Stimulated activated CD4-positive, alpha-beta T cell treated with anti-CD3 and anti-CD28 coated beads, Interleukin-2, amount 100 ng/mL, for 24 hours (primary cell): ENCODE measurements at places on chromosomes 16 and 17.

GRCh38 chr17:17691468-17692263, 10.4 kb downstream of the RAI1 start:
- no peak for DNase-seq

DNA sequence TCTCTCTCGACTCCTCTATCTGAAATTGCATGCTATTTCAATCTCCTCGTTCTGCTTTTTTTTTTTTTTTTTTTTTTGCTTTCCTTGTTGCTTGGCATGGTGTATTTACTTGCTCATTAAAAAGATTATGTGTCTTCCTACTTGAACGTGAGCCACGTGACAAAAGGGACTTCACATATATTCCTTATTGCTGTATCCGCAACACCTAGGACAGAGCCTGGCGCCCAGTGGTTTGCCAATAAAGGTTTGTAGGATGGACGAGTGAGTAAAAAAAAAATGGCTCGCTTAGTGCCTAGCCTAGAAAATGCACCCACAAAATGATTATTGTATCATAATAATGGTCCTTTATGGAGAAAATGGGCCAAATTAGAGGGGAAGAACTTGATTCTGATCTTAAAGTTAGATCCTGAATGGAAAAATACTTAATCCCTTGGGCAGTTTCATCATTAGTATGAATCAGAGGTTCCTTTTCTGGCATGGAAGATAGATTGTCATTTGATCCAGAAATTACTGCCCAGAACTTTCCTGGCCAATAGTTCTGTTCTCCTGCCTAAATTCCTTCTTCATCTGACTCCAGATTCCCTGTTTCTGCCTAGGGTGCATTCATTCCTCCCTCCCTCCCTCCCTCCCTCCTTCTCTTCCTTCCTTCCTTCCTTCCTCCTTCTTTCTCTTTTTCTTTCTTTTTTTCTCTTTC, 13.6 kb upstream of the TMEM220 start:
- DNase-seq: no peak

DNA sequence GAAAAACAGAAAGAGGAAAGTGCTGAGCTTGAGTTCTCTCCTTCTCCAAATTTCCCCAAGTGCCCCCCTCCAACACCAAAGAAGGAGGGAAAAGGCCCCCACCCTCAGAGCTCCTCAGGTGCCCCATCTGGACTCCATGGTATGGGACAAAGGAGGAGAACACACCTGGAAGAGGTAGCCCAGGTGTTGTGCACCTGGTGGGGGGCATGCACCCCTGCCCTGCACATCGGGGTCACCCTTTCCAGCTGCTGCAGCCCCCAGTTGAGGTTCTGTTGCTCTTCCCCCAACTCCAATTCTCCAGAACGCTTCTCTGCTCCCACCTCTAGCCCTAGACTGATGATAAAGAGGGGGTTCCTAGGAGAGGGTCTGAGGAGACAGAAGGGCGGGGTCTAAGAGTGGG, 3.0 kb upstream of the COL1A1 start:
- no peak for DNase-seq

- DNase-seq: no peak
Measured at GRCh38 chr16:31141489-31142108, 6.1 kb upstream of the PRSS8 start.

GRCh38 chr16:88337021-88337420, 45.7 kb upstream of the ZNF469 start:
- no peak for DNase-seq

GRCh38 chr17:69335058-69335457, 8.1 kb upstream of the ABCA5 start:
- DNase-seq: no peak

DNA sequence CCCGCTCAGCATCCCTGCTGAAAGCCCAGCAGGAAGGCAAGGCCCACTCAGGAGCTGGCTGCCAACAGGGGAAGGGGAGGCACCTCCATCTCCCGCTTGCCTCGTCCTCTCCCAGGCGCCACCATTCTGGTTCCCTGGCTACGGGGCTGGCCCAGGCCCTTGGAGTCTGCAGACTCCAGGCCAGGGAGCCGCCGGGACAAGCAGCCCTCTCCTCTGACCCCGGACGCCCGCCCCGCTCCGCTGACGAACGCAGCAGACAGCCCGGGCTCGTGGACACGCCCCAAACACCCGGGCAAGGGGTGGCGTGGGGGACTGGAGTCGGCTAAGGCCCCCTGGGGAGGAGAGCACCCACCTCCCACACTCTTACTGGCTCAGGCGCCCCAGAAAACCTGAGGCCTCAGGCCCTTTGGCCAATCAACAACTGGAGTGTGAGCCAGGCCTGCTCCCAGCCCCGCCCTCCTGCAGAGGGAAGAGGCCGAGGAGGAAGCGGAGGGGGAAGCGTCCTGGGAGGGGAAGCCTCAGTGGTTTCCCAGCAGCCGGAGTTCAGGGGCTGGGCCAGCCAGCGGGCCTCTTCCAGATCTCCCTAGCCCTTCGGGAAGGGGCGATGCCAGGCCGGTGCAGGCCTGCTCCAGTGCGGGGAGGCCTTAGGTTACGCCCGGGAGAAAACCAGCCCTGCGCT, 4.2 kb downstream of the MNT start:
- peak; percentile 71 for DNase-seq

GRCh38 chr16:1354815-1355540, 3.2 kb downstream of the GNPTG start:
- no peak for DNase-seq

DNA sequence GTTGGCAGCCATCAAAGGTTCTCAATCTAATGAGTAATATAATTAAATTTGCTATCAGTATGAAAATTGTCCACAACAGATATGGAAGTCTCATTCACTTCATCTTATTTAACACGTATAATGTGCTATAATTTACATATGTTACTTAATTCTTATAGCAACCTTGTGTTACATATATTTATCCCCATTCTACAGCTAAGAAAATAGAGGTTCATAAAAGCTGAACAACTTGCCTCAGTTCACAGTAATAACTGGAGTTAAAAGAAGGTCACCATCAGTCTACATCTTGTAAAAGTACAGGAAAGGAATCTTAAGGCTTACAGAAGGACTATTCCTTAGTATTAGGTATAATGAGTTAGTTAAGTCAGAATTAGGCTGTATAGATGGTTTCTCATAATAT, 27.9 kb downstream of the STXBP4 start:
- DNase-seq: no peak

- no peak for DNase-seq
Measured at GRCh38 chr17:34578656-34579016, 746 bp upstream of the TMEM132E start.

DNA sequence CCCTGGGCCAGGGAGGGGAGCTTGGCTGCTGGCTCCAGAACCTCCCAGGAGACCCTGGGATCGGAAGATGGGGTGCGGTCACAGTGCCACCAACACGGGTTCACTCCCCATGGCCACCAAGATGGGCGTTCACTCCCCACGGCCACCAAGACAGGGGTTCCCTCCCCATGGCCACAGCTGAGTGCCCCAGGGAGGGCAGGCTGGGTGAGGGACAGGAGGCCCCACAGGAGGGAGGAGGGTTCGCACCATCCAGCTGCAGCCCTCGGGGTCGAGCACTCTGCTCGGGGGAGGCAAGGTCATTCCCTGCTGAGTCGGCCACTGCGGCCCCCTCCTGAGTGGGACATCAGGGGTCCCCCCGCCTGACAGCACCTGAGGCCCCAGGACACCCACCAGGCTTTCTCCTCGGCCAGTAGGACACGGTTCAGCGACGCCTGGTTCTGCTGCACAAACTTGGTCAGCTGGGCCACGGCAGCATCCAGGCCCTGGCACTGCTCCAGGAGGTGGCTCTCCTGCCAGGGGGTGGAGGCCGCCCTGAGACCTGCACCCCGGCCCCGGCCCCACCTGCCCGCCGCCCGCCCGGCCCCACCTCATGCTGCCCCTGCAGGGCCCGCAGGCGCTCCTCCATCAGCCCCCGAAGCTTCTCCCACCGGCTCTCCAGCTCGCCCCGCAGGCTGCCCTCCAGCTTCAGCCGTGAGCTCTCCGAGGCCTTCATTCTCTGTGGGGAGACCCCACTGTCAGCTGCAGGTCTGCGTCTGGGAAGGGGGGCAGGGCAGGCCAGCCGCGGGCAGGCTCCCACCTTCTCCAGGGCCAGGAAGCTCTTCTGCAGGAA, 5.9 kb downstream of the CCDC154 start:
- DNase-seq: no peak

- DNase-seq: no peak
Measured at GRCh38 chr16:85527042-85527766, 85.9 kb upstream of the GSE1 start.

DNA sequence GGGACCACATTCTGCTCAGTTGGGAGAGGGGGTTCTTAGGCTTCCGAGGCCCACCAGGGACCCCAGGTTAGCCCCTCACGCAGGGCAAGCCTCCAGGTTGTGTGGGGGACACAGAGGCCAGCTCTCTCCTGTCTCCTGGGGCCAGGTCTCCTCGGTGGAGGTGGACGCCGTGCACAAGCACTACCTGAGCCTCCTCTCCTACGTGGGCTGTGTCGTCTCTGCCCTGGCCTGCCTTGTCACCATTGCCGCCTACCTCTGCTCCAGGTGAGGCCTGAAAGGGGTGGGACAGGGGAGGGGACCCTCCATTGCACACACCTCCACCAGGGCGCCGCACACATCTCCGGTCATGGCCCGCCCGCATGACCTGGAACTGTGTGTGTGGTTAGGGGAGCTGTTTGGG, 10.9 kb upstream of the ADGRG3 start:
- no peak for DNase-seq

GRCh38 chr17:7241783-7242716, at the start of gene GABARAP:
Gene GABARAP, minus strand, starts transcription at chr17:7242449. Its CDS starts 119 bp downstream, at chr17:7242330.
- peak; percentile 93 for DNase-seq

GRCh38 chr16:27943766-27944165, 119.7 kb downstream of the GSG1L start:
- DNase-seq: no peak

GRCh38 chr16:80440667-80441066, 100.1 kb upstream of the DYNLRB2 start:
- DNase-seq: no peak

- no peak for DNase-seq
Measured at GRCh38 chr17:79031996-79032875, 8.3 kb downstream of the C1QTNF1 start.

DNA sequence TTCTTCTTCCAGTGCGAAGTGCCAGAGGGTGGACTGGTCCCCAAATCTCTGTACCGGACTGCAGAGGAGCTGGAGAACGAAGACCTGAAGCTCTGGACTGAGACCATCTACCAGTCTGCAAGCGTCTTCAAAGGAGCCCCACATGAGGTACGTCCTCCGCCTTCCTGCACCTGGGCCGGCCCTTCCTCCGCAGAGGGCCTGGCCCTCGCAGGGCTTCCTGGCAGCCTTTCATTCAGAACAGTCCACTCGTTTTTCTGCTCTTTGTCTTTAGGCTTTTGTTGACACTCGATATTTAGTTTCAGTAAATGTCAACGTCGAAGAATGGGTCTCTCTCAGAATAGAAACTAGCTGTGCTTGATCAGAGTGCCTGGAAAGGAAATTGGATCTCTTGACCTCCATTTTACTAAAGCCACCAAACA, 68.6 kb downstream of the SEC14L1 start:
- DNase-seq: no peak

- no peak for DNase-seq
Measured at GRCh38 chr17:42913981-42914617, 13.5 kb downstream of the G6PC1 start.

- DNase-seq: no peak
Measured at GRCh38 chr16:59574296-59574695, 840.2 kb upstream of the GOT2 start.

DNA sequence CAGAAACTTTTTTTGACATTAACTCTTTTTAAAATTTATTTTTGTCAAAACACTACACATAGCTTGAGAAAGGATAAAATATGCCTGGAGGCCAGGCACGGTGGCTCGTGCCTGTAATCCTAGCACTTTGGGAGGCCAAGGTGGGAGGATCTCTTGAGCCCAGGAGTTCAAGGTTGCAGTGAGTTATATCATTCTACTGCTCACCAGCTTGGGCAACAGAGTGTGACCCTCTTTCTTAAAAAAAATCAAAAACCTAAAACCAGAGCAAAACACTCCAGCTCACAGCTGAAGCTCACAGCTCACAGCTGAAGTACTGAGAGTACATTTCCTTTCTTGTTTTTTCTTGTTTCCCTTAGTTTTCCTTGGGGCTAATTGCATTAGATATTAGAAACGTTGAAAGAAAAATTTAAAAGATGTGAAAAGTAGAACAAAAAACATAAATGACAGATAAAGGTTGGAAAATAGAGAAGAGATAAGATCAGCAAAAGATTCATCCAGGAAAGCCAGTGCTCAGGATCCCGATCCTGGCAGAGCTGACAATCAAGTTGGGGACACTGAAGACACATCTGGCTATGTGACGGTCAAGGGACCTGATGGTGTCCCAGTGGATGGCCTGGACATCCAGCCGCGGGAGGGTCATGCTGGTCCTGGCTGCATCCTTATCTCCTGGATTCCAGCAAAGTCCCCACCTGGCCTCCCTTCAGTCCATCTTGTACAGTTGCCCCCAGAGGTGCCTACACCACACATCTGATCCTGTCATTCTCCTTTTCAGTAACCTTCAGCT, 9.8 kb downstream of the CHST6 start:
- DNase-seq: no peak

DNA sequence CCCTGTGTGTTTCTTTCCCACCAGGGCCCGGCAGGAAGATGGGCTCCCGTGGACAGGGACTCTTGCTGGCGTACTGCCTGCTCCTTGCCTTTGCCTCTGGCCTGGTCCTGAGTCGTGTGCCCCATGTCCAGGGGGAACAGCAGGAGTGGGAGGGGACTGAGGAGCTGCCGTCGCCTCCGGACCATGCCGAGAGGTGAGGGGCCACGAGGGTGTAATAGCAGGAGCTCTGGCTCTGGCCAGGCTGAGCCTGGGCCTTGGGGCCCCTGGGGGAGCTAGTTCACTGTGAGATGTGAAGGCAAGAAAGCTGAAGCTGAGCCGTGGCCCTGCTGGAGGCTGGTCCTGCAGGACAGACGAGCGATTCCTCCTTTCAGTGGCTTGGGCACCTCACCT, 20.0 kb downstream of the C1QTNF1 start:
- no peak for DNase-seq

DNA sequence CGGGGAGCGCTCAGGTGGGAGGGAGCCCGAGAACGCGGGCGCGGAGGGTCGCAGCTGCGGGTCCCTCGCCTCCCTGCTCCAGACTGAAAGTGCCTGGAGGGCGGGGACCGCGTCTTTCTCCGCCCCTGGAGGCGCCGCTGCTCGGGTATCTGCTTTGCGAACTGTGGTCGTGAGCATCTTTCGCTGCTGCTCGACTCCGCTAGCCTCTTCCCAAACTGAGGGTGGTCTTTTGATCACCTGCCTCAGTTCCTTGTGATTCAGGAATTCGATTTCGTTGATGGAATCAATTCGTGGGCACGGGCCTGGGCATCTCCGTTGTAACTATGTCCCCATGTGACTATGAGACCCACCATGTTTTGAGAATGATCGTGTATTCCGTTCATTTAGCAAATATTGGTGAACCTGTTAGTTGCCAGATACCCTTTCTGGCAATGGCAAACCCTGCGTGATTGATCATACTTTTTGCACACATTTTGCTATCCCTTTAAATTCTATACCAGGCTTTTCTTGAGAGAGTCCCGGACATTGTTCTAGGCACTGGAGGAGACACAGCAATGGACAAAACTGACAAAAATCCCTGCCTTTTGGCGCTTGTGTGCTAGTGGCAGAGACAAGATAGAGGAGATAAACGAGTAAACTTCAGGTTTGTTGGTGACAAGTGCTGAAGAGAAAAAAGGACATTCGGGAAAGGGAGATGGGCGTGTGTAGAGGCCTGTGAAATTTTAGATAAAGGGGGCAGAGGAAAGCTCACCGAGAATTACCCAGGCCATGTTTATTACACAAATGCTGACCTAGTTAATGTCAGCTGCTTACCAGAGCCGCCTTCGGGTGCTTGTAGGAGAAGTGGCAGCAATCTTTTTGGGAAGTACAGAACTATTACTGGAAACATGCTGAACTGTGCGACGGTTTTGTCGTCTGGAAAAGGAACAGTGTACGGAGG, 948 bp downstream of the UTP18 start:
- DNase-seq: peak; percentile 80

GRCh38 chr17:2017274-2017941, 7.7 kb downstream of the RTN4RL1 start:
- DNase-seq: no peak
